ENCODE measurements at places on chromosomes 16 and 17.

DNA sequence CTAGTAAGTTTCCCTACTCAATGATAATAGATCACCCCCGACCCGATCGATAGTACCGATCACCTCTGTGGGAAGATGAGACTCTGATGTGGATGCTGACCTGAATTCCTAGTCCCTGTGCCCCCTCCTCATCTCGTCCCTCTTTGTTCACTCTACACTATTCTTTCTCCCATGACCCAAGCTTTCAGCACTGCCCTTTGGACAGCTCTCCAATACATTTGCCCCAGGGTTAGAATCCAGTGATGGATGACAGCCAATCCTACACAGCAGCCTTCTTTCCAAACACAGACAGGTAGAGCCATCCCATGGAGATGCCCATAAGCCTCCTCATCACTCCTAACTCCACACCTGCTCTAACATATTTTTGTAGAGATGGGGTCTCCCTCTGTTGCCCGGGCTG lies 141.1 kb downstream of the GSG1L start:
- no peak for DNase-seq

DNA sequence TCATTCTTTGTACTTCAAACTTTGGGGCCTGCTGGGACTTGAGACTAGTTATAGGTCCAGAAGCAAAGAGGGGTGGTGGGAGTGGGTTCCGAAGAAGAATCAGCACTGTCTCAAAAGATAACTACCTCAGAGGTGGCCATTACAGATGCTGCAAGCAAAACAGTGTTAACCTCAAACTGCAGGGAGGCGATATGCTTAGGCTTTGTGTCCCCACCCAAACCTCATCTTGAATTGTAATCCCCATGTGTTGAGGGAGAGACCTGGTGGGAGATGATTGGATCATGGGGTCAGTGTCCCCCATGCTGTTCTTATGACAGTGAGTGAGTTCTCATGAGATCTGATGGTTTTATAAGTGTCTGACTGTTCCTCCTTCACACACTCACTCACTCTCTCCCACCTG lies 545.3 kb downstream of the XYLT1 start:
- no peak for DNase-seq

GRCh38 chr17:50925296-50925891 lies 59.2 kb upstream of the TOB1 start:
- DNase-seq, result no peak

- peak; percentile 27 for DNase-seq
Observed at GRCh38 chr17:81349397-81350319, 45.6 kb upstream of the BAHCC1 start.
